ENCODE measurements at places on chromosomes 11 and 22.

DNA sequence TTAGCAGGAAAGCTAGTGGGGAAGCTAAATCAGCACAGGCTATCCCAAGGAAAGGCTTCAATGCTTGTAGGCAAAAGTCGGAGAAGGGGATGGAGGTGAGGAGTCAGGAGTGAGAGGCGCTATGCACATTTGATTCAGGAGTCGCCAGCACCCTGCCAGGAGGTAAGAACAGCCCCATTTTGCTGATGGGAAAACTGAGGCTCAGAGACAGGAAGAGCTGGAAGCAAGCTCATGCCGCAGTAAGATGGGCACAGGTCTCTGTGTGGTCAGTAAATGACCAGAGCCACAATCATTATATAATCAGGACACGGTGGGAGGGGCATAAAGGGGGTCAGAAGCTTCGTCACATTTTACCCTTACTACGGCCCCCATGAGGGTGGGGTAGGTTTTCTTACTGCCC lies 504.4 kb downstream of the MN1 start:
- no peak for DNase-seq

DNA sequence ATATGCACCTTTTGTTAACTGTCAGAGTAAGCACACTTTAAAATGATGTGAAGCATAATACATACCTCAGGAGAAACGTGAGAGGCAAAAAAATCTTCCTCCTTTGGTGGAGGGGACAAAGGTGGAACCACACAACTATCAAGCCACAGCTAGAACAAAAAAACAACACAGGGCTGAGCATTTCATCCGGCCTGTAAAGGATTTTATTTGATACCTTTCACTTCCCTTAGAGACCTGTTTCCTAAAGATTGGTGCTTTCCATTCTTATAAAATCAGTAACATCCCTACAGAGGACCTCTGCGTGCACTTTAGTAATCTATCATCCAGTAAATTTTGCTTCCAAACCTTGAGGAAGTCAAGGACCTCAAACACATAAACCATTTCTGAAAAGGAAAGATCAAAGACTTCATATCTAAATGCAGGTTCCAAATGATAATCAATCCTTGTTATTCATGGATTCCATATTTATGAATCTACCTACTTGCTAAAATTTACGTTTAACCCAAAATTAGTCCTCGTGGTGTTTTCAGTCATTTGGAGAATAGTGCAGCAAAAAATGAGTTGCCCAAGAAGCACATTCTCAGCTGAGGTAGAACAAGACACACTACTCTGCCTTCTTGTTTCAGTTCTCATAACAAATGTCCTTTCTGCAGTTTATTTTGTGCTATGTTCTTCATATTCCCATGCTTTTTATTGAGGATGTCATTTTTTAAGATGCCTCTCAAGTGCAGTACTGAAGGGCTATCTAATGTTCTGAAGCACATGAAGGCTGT lies 22.7 kb downstream of the ARFGAP3 start:
- DNase-seq = no peak

GRCh38 chr11:97888641-97889040 lies 1132.1 kb upstream of the CNTN5 start:
- no peak for DNase-seq

- no peak for DNase-seq
Observed at GRCh38 chr11:544817-545166, 7.5 kb downstream of the LRRC56 start.

DNA sequence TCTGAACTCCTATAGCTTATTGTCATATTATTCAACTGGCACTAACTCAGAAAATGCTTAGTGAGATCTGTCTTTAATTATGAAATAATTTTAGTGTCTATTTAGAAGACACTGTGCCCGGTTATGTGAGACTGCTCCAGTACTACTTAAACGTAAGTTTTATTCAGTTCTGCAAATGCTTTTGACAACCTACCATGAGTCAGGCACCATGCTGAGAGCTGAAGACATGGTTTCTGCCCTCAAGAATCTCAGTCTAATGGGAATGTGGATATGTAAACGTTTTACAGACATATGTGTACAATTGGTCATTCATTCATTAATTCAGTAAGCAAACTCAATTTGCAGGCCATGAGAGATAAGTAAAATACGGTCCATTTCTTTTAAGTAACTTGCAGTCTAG lies 40.0 kb downstream of the DCUN1D5 start:
- DNase-seq = no peak

DNA sequence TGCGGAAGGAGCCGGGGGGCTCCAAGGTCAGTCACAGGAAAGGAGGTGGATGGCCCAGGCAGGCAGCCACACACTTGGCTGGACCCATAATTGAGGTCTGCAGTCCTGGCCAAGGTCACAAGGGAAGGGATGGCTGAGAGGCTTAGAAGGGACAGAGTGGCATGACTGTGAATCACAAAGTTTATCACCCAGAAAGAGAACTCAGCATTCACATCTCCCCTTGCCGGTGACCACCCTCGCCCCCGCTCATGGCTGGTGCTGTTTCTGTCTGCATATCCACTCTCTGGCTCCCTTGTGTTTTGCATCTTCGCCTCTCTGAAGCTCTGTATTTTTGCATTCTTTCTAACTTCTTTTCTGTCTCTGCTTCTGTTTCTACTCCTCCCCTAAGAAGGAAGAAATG lies 117.5 kb downstream of the FEZ1 start:
- no peak for DNase-seq

DNA sequence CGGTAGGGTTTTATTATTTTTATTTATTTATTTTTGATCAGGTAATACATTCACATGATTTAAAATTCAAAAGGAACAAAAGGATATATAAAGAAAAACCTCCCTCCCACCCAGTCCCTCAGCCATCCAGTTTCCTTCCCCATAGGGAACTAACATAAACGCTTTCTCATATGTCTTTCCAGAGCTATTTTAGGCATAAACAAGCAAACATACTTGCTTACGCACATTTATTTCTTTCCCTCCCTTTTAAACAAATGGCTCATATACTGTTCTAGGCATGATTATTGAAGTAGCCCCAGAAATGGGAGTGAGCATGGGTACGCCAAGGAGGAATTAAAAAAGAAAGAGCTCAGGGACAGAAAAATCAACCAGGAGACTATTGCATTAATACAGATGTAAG lies 63.7 kb downstream of the LIF start:
- DNase-seq = no peak

DNA sequence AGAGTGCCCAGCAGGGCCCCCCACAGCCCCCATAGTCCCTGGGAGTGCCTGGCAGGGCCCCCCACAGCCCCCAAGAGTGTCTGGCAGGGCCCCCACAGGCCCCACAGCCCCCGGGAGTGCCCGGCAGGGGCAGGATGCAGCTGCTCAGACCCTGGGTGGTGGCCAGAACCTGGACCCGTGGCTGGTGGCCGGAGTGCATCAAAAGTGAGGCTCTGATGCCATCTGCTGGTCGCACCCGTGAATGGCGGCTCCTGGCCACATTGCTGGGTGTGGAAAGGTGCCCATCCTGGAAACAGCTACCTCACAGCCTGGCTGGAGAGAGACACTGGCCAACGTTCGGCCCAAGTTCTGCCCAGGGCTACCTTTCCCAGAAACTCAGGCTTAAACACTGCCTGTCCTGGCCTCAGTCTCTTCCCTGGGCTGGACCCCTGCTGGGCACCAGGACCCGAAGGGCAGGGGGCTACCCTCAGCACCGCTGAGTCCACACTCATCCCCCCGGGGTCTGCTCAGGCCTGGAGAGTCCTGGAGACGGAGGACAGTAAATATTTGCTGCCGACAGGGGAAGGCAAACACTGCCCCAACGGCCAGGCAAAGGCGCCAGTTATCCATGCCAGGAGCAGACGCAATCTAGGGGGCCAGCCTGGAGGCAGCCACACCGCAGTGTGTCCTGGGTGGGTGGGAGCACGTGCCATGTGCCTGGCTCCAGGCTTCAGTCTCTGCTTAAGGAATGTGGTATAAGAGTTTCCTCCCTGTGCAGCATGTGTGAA lies 4.4 kb downstream of the INS start:
- DNase-seq = no peak

GRCh38 chr22:47250995-47251765 lies 488.7 kb downstream of the TBC1D22A start:
- no peak for DNase-seq

DNA sequence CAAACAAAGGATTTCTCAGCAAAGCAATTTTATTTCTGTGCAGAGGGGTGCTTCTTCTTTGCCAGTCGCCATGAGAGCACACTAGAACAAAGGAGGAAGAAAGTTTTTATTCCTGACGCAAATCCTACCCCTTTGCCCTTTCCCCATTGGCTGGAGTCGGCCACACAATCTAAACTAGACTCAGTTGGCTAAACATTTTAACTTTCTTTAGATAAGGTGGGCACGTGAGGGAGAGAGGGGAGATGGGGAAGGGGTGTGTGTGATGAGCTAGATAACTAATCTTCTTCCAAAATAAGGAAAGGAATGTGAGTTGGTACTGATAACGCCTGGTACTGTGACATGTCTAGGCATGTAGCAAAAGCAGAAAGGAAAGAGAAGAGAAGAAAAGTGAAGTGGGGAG lies 626 bp downstream of the TRIM22 start:
- DNase-seq = no peak

DNA sequence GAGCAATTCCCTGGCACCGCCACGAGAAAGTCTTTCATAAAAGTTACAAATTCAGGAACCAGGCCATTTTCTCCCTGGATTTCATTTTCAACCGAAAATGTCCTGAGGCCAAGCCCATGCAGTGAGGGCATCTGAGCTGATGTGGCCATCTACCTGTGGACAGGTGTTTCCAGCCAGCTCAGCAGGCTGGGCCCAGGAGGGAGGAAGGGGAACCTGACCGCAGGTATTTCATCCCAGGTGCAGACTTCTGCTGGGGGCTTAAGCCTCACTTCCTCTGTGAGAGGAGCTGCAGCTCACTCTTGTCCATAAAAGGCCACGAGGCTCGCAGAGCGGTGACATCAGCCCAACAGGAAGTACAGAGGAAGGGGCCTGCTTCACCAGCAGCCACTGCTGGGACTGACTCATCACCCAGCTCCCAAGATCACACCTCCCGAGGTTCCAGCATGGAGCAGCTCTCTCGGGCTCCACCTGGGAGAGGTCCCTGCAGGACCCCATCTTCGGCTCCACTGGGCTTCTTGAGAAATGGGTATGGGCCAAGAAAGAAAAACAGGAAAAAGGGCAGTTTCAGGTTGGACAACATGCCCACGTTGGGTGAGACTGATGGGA lies 56.4 kb downstream of the MYH9 start:
- DNase-seq = no peak

- no peak for DNase-seq
Observed at GRCh38 chr11:127844876-127845275, 742.5 kb downstream of the ETS1 start.

DNA sequence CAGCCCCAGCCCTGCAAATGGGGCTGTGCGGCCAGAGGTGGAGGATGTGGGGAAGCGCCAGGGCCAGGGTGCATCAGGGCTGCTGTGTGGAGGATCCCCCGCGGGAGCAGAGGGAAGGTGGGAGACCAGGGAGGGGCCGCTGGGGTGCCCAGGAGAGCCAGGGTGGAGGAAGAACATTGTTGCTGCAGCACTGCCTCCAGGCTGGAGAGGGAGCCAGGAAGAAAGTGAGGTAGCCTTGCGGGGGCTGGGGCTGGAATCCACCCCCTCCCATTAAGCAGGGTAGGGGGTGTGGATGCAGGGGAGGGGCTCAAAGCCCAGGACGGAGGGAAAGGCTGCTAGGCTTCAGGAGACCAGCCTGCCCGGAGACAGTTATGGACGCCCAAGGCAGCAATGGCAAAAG lies 15.0 kb downstream of the CABP7 start:
- DNase-seq = no peak

DNA sequence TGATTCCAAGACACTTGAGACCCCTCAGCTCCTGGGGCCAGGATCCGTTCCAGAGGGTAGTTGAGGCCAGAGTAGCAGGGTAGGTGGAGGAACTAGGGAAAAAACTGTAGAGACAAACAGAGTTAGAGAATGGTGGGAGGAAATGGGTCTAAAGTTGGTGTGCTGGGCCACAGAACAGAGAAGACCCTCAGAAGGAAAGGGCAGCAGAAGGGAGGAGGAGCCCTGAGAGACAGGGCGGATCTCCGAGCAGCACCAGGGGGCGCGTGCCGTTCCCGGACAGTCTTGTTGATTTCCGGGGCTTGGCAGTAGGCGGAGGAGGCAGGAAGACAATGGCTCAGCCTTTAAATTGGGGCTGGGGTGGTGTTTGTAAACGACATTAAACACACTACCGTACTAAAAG lies 2.4 kb upstream of the CECR2 start:
- DNase-seq = peak; percentile 28

- no peak for DNase-seq
Observed at GRCh38 chr11:120652705-120653335, 141.3 kb downstream of the GRIK4 start.

DNA sequence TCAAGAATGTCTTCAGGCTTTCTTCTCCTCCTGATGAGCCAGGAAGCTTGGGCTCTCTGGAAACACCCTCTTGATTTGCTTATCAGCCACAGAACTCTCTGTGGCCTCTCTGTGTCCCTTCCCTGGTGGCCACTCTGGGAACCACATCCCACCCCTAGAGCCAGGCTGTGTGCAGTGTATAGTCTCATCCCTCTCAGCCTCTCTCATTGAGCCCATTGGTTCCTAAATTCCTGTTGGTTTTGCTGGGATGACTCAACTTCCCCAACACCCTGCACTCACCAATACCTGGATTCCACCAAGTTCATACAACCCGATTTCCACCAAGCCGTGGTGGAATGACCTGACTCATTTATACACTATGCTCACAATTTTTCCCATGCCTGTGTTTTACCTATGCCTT lies 5.2 kb downstream of the IRAG1 start:
- DNase-seq = no peak

GRCh38 chr11:43962383-43963278 lies 20.2 kb downstream of the C11orf96 start:
- DNase-seq = no peak

- DNase-seq = no peak
Observed at GRCh38 chr11:56214537-56214936, 19.5 kb downstream of the OR5T2 start.

- DNase-seq = no peak
Observed at GRCh38 chr11:110422306-110422905, 7.3 kb upstream of the FDX1 start.

DNA sequence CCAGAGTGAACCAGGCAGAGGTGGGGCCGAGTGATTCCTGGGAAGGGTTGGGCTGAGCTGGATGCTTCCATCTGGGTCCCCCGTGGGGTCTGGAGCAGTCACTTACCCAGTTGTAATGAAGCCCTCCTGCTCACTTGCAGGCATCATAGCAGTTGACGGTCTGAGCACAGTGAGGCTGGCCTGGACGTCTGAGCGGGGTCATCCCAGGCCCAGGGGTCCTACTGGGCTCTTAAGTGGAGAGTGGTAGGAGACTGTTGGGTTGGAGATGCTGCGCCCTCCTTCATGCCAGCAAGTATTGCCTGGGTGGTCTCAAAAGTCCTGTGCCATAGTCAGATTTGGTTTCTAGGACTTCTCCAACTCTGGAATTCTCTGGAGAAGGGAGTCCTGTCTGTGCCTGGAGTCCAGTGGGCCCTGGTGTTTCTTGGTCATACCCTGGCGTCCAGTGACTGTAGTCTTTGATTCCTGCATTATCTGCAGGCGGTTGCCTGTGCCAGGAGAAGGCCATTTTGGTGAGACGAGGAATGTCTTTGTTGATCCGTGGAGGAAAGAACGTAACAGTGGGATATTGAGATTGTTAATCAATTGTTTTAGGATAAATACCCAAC lies 82.3 kb downstream of the TBC1D22A start:
- DNase-seq = no peak
